ENCODE measurements at places on chromosomes 2 and 18.
A peak's percentile ranks its signal among the peaks of the same experiment; 100 is the strongest.

DNA sequence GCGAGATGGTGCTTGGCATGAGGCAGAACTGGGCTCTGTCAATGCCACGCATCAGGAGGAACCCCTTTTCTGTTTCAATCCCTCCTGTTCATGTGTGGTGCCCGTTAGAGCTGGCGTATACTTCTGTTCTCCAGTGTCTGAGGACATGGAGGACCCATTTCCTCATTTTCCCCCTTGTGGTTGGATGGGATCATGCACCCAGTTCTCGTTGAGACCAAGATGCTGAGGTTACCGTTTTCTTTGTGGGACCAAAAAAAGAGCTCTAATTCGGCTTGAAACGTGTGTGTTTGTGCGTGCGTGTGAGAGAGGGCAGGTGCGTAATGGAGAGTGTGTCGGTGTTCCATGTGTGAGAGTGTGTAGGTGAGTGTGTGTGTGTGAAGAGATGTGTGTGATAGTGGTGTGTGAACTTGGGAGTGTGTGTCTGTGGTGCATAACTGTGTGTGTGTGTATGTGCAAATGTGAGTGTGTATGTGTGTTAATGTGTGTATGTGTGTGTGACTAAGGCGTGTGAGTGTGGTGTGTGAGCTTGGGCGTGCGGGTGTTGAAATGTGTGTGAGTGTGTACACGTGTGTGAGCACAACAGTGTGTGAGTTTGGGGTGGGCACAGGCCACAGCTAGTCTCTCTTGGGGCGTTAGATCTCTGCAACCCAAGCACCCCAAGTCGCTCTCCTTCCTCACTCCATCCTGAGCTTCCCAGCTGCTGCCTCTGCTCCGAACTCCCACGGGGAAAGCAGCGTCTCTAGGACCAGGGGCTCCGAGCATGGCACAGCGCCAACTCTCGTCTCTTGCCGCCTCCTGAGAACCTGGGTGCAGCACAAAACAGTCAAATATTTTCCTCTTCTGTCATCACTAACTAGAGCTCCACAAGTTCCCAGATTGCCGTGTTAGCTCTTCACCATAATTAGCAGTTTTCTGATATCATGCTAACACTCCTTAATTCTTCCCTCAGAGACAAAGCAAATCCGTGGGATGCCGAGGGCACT lies 75.8 kb downstream of the LONRF2 start:
- no peak for DNase-seq

DNA sequence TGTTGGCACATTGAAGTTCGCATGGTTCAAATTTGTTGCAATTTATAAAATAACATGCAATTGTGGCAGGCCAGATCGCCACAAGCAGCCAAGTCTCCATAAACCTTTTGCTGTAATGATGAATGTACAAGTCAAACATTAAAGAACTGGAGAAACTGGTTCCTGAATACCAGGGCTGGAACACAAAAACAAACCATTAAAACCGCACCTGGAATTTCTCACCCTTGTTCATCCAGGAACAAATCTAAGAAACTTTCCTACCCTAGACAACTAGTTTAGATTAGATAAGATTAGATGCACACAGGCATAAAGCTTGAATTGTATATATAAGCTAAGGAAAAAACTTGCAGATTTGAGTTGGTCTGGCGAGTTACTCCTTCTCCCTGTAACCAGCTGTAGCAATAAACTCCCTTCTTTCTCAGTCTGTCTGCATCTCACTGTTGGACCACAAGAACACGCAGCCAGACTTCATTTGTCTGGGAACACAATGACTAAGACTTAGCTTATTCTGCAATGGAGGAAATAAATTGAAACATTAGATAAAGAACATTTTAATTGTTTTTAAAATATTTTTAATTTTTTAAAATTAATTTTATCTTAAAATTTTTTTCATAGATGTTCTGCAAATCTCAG lies 1835.5 kb upstream of the LRRTM1 start:
- DNase-seq: no peak

DNA sequence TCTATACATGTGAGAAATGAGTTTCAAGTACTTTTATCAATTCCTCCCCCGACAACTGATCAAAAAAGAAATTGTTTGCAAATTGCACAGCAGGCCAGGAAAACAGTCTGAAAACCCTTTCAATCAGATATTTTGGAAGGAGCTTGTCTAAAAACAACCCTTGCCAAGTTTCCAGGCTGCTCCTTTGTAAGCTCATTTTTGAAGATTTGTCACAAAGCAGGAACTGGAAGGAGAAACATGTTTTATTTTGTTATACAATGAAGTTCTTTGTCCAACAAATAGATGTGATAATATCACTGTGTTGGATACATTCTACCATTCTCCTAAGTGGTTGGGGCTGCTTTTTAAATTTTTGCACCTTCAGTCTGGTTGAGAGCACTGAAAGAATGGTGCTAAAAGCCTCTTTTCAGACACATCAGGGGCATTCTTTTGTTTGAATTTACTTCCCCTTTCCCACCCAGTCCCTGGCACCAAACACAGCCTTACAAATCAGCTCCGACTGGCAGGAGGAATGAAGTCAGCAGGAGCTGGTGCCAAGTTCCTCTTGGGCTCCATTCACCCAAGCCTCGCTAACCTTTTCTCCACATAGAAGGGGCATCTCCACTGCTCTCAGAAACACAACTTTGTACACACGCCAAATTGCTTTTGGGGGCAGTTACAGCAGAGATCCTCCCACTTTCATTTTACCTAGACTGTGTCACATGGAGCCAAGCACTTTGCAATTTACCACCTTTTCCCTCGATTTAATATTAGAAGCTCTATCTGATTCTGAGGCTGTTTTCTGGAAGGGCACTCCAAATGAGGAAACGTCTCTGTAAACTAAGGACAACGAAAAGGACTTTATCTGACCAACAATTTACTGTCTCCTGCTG lies 88.0 kb downstream of the C1D start:
- DNase-seq: peak; percentile 32

GRCh38 chr2:196431076-196431475 lies 208.4 kb upstream of the CCDC150 start:
- DNase-seq: peak; percentile 51

- DNase-seq: no peak
These were observed 16.3 kb downstream of the CNDP2 start for GRCh38 chr18:74512321-74513053.

GRCh38 chr2:58932801-58933200 lies 691.7 kb upstream of the FANCL start:
- no peak for DNase-seq

DNA sequence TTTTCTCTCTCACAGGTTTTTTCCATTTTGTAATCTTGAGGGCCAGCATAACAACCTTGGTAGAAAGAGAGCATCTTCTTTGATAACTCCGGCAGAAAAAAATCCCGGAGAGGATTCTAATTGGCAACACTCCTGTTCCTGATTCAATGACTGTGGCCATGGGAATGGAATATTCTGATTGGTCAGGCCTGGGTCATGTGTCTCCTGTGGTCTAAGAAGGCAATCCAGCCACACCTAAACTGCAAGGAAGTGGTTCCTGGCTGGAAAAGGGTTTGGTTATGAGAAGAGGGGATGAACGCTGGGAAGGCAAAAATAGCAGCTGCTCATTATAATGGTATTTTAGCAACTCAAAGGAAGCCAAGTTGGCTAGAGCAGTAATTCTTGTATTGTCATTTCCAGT lies 24.8 kb upstream of the ZNF638 start:
- peak; percentile 32 for DNase-seq

- no peak for DNase-seq
These were observed 50.4 kb upstream of the CNGA3 start for GRCh38 chr2:98295721-98296414.

GRCh38 chr2:84959095-84959565 lies 11.8 kb upstream of the KCMF1 start:
- DNase-seq: peak; percentile 69

DNA sequence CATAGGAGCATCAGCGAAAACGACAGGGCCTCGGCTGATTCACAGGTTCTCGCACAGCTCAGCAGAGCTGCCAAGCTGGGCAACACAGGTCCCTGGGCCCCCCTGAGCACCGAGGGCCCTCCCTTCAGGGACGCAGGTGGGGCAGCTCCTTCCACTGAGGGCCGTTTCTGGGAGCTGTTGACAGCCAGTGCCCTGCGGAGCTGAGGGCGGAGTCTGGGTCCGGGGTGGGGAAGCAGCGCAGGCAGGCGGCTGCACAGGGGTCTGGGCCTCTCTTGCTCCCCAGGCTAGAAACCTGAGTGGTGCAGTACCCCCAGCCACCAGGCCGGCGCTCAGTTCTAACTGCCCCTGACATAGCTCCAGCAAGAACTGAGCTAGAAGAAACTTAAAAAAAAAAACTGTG lies 65.7 kb downstream of the PXDN start:
- no peak for DNase-seq

DNA sequence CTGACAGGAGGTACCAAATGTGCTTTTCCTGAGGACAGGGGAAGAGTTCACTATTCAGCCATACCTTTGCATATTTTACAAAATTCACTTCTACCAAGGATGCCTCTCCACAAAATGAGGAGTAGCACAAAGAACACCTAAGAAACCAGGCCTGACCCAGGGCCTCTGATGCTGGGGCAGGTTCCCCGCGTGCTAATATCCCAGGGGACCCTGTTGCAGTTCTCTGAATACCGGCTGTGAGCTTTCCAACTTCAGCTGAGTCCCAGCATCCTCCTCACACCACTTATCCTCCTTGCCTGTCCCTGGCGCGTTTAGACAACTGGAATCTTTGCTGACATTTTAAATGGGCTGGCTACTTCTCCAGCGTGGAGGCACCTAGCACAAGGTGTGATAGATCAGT lies 142.3 kb downstream of the BCL2 start:
- no peak for DNase-seq

GRCh38 chr2:54419855-54420523 lies 36.1 kb upstream of the SPTBN1 start:
- no peak for DNase-seq
